ENCODE measurements at places on chromosomes 7 and 10.

- H3K27me3 ChIP-seq, result no peaks in the 10 kb centered on the region
- H3K36me3 ChIP-seq, result no peaks in the 10 kb centered on the region
- no peaks in the 10 kb centered on the region for H3K4me1 ChIP-seq
- no peak for DNase-seq
- H3K27ac ChIP-seq, result no peak overlapping the region
- H3K4me3 ChIP-seq, result no peak overlapping the region
These were observed 65.2 kb downstream of the ELFN1 start for GRCh38 chr7:1735262-1735661.

DNA sequence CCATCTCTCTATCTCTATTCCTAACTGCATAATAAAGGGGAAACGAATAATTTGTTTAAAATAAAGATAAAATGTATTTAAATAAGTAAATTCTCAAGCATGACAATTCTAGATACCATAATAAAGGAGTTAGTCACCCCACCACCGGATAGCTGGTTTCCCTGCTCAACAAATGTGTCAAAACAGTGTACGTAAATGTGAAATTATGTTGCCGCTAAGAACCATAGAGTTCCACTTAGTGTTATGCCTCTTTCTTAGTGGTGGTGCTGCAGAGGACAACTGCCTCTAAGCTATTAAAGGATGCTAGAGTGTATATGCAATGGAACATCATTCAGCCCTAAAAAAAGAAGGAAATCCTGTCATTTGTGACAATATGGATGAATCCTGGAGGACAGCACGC, 42.4 kb downstream of the SMKR1 start:
- H3K36me3 ChIP-seq, result no peaks in the 10 kb centered on the region
- no peak overlapping the region for H3K27ac ChIP-seq
- no peak overlapping the region for H3K4me3 ChIP-seq
- DNase-seq, result no peak
- H3K27me3 ChIP-seq, result no peaks in the 10 kb centered on the region

DNA sequence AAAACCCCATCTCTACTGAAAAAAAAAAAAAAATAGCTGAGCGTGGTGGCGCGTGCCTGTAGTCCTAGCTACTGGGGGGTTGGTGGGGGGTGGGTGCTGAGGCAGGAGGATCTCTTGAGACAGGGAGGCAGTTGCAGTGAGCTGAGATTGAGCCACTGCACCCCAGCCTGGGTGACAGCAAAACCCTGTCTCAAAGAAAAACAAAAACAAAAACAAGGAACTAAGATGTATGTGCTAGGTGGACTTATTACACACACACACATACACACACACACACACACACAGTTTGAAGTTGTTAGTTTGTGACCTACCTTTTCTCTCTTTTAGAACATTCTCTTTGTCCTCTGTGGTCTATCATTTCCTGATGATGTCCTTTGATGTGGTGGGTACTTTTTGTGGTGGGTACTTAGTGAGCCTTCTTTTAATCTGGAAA, 53.5 kb downstream of the EXOC6 start:
- no peak overlapping the region for H3K27ac ChIP-seq
- DNase-seq, result no peak
- H3K4me1 ChIP-seq, result no peaks in the 10 kb centered on the region
- no peak overlapping the region for H3K4me3 ChIP-seq

DNA sequence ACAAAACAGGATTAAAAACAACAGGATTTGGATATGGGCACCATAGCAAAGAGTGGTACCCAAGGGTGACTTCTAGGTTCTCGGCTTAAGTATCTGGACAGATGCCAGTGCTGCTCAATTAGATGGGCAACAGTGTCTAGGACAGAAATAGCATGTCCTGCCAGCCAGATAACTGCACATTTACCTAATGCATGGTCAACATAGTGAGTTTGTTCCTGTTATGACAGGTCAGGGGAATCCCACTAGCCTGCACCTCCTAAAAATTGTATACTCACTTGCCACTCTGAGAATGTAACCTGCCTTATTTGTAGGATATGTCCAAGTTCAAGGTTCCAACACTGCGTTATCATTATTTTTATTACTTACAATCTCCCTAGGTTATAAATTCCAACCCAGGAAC, 471.7 kb downstream of the GRM8 start:
- no peak overlapping the region for H3K4me3 ChIP-seq
- no peaks in the 10 kb centered on the region for H3K4me1 ChIP-seq
- no peak overlapping the region for H3K27ac ChIP-seq
- no peaks in the 10 kb centered on the region for H3K36me3 ChIP-seq
